Stimulated activated CD4-positive, alpha-beta T cell treated with anti-CD3 and anti-CD28 coated beads, Interleukin-1b, Interleukin-23, amount 100 ng/mL, for 1 hour (primary cell): ENCODE measurements at places on chromosomes 11 and 22.

DNA sequence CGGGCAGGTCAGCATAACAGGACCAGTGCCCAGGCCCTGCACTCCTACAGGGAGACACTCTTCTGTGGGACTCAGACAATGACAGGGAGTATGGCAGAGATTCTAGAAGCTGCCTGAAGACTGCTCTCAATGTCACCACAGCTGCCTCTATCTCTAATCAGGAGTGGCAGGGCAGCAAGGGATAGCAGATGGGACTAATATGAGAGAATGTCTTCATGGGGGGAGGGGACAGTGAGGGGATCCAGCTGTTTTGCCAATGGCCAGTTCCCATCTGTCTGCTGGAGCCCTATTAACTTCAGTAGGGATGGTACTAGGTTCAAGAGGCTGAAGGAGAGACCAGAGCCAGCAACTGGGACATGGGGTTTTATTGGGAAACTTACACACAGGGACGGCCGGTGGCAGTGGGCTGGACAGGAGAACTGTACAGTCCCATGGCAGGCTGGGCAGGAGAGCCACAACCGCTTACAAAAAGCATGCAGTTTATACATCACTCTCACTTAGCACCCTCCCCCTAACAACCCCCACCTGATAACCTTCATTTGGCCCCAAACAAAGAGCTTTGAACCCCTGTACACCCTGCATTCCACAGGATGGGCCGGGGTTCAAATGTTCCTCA, 2.5 kb upstream of the CD82 start:
- DNase-seq = no peak

GRCh38 chr11:46524201-46524770, 69.5 kb downstream of the AMBRA1 start:
- DNase-seq = no peak

DNA sequence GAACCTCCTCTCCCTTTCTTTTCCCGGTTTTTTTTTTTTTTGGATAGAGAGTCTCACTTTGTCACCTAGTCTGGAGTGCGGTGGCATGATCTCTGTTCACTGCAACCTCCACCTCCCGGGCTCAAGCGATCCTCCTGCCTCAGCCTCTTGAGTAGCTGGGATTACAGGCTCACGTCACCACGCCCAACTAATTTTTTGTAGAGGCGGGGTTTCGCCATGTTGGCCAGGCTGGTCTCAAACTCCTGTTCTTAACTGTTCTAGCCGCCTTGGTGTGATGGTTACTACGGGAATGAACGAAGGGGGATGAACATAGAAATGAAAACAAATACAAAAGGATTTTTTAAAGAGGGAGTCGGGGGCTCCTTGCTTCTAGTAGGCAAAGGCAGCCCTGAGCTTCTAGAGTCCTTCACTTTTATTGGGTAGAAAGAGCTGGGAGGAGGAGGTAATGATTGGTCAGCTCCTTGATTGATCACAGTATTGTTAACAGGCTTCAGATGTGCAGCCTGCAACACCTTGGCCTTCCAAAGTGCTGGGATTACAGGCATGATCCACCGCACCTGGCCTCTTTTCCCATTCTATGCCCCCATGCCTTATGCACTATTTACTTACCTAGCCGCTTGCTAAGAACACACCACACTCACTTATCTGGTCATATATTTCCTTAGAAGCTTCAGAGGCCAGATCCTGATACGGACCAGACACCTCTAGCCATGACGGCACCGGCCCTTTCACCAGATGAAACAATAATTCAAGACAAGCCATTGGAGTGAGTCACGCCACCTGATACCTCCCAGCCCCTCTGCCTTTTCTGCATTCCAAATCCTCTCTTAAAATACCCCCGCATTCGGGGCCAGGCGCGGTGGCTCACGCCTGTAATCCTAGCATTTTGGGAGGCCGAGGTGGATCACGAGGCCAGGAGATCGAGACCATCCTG, 20.7 kb downstream of the SUSD2 start:
- DNase-seq = no peak

GRCh38 chr11:70725278-70725677, 326.9 kb downstream of the CTTN start:
- no peak for DNase-seq
